ENCODE measurements at places on chromosomes 7 and 10. TPM values are rescaled to one million over a fixed set of nuclear protein-coding genes. Genes with fewer than 3 reads are reported as not detected.

The LRRN3 gene
- 187 TPM for total RNA-seq

The UTF1 gene
- not detected for total RNA-seq

The FFAR4 gene
- not detected for total RNA-seq

The GSTO2 gene
- total RNA-seq = 0.62 TPM

The HTR7 gene
- 8.0 TPM for total RNA-seq

The MYPN gene
- not detected for total RNA-seq

The HYAL4 gene
- not detected for total RNA-seq

The ARPC1A gene
- total RNA-seq = 72.1 TPM

The GRM8 gene
- total RNA-seq = 3.7 TPM

The MUC3A gene
- total RNA-seq = 0.47 TPM

The VSTM4 gene
- 2.3 TPM for total RNA-seq

The FAM107B gene
- total RNA-seq = 82.8 TPM

The ZNF722 gene
- total RNA-seq = not detected

The PNLIPRP2 gene
- total RNA-seq = not detected

- no peak for DNase-seq
Observed at GRCh38 chr7:107995184-107996071, 7.5 kb downstream of the LAMB1 start.

DNA sequence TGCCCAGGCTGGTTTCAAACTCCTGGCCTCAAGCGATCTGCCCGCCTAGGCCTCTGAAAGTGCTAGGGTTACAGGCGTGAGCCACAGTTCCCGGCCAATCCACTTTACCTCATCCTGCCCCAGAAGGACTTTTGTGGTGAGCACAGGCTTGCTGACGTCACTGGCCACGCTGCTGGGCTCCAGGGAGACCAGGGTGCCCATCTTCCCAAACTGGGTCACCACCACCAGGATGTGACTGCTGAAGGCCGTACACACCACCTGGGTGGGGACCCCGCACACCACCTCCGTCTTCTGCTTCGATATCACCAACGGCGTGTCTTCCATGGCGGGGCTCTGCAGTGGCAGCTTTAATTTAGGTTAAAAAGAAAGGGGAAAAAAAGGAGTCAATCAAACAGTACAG, 816 bp downstream of the PSMG3 start:
- DNase-seq = no peak

DNA sequence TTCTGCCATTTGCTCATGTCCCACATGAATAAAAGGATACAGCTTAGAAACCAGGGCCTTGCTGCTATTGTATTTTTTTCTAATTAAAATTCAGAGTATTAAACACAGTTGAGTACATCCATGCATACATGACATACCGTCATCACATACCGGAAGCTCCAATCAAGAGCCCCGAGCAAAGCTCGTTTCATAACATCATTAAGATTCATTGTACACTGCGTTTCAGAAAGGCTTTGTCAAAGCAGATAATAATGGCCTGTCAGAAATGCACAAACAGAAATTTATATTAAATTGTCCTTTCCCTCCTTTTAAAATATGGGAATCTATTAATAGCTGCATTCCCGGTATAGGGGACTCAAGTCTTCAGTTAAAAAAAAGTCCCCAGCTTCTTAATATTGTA, 103.4 kb downstream of the PRTFDC1 start:
- no peak for DNase-seq

DNA sequence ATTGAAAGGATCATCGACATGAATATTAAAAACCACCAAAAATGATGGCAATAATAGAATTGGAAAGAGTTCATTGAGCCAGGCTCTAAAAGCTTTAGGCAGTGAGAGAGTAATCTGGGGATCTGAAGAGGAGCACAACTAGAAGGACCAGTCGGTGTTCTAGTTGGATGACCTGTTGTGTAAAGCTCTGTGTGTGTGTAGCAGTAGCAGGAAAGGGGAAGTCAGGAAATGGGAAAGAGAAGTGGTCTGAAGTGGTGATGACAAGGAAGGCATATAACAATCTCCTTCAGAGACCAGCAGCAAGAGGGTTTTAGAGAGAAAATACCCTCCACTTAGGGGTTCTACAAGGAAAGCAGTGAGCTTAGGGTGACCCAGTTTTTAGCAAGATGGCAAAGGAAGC, 539.2 kb downstream of the HTR7 start:
- no peak for DNase-seq

- DNase-seq = no peak
Observed at GRCh38 chr10:43105956-43106229, 29.0 kb downstream of the RET start.

DNA sequence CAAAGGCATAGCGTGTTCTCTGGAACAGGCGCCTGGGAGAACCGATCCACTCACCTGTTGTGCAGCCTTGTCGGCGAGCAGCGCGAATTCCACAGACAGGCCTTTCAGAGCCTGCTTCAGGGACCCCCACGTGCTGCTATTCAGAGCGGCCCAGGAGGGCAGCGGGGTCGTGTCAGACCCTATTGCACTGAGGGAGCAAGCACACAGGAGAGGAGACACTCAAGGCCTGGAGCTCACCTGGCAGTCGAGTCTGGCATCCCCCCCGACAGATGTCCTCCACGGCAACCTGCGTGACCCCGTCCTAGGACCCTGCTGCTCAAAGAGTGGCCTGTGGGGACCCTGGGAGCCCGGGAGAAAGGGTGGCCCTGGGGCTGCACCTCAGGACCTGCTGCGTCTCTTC, 21.1 kb downstream of the NUDT1 start:
- DNase-seq = no peak

GRCh38 chr10:52447931-52448353, 133.9 kb downstream of the DKK1 start:
- DNase-seq = no peak

GRCh38 chr7:47402941-47403866, 178.7 kb downstream of the TNS3 start:
- DNase-seq = no peak

- no peak for DNase-seq
Observed at GRCh38 chr10:115295213-115295805, 202.1 kb downstream of the ATRNL1 start.

- DNase-seq = no peak
Observed at GRCh38 chr7:138663725-138664710, 37.1 kb downstream of the SVOPL start.

DNA sequence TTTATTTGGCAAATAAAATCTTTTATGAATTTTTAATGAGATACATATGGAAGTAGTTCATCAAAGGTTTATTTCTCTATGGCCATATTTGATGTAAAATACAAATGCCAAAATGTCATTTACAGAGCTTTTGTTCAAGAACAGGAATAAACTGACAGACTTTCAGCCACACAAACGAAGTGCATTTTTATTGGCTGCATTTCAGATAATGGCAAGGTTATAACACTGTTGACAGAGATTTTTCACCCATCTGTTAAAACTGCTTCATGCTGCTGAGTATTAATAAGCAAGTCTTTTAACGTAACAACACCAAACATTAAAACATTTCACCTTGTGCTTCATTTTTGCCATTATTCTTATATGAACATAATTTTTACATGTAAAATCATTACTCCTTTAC, 254.4 kb downstream of the ANKRD7 start:
- no peak for DNase-seq

GRCh38 chr7:100215895-100216294, 3.9 kb upstream of the PVRIG start:
- DNase-seq = no peak

- peak; percentile 42 for DNase-seq
Observed at GRCh38 chr7:83468251-83468739, 180.6 kb downstream of the SEMA3E start.

GRCh38 chr10:46040004-46040403, 6.1 kb downstream of the MSMB start:
- DNase-seq = no peak

DNA sequence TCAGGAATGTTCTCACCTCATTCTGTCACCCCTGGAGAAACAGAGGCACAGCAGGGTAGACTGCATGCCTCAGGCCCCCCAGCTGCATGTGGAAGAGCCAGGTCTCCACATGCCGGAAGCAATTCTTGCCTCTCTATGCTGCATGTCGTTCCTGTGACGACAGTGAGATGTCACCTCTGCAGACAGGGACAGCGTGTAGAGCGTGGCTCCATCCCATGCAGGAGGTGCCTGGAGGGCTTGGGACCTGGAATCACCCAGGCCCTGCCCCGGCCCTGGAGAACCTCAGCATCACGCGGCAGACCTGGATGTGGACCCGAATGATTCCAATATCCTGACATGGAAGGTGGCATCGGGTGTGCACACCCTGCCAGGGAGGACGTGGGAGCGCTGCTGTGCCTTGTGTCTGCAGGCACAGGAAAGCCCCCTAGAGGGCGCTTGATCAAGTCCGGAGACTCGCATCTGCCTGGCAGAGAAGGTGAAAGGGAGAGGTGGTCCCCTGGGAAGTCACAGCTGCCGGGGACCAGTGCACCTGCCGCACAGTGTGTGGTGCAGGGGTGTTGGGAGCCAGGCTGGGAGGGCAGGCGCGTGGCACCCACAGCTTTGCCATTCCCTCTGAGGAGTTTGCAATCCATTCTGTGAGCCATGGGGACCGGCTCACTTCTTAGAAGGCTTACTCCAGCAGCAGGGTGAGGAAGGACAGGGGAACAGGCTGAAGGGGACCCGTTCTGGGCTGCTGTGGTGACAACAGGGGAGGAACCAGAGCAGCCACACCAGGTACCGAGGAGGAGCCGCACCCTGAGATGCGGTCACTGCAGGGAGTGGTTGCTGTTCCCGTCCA, 45.3 kb upstream of the EN2 start:
- peak; percentile 8 for DNase-seq

- DNase-seq = no peak
Observed at GRCh38 chr10:88243836-88244730, 339.0 kb downstream of the RNLS start.

DNA sequence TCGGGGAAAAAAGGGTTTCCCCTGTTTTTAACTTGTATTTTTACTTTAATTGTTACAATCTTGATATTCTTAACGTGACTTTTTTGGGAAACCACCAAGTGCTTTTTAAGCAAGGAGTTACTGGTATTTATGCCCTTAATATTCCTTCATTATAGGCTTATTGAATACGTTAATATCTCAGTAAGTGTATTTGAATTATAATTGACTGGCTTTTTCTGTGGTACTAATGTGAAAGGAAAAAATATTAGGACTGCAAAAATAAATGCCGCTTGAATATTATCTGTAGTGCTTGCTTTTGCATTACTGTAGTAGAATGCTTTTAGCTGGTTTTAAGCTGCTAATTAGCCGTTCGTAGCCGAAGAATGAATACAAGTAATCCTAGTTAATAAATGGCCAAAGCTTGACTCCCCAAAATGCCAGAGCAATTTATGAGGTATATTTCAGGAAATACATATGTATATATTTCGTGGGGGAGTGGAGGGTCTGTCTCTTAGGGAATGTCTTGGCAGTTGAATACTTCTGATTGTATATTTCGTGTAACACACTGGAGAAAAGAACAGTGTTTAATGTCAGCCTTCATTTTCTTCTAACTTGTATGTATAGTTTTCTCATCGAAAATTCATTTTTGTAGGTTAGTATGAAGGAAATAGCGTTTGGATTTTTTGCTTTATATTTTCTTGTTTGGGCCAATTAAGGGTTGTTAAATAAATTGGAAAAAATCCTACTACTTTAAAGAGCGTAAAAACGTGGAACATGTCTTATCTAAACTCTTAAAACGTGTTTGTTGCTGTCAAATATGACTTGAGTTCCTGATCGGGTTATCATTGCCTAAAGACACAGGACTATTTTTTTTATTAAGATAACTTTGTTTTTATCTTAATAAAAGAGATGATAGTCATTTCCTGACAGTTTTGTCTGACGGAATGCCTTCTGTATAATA, 1.5 kb downstream of the PDCD4 start:
- no peak for DNase-seq

GRCh38 chr7:27133409-27134231, 3.1 kb upstream of the HOXA4 start:
- DNase-seq = no peak

DNA sequence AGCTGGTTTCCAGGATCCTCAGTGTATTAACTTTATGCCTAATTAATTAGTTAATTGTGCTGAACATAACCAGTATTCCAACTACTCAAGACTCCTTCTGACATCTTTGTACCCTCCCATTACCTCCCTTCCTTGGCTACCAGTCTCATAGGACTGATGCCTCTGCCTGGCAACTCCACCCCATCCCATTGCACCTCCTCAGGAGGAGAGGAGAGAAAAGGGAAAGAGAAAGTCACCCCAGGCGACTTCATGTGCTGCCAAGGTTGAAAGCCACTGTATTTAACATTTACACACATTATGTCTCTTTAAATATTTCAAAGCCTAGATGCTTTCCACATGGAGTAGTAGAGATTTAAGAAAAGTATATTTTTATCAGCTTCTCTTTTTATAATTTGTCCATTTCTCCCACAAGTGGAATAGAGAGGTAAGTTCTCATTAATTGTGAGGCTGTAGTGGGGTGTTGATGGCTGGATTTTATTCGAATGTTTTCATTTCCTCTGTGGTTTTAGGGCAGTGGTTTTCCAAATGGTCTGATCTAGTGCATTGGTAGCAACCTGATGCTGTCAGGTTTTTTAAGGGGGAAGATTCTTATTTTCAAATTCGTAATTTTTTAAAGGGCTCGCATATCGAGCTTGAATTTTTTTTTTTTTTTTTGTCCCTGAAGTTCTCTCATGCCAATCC, 148.0 kb downstream of the BICC1 start:
- DNase-seq = no peak

GRCh38 chr10:24383681-24384106, 174.8 kb downstream of the KIAA1217 start:
- no peak for DNase-seq

- no peak for DNase-seq
Observed at GRCh38 chr10:48209241-48209640, 65.3 kb downstream of the FRMPD2 start.
